ENCODE measurements at places on chromosomes 7 and 10. TPM values are rescaled to one million over a fixed set of nuclear protein-coding genes. Genes with fewer than 3 reads are reported as not detected.
A peak's percentile ranks its signal among the peaks of the same experiment; 100 is the strongest.

Gene FGFR2
- not detected for total RNA-seq

Gene SLC39A12
- total RNA-seq, result not detected

Gene CPA1
- not detected for total RNA-seq

Gene SGPL1
- total RNA-seq, result 98.9 TPM

Gene ACHE
- total RNA-seq, result not detected

Gene MUC12
- 1.5 TPM for total RNA-seq

DNA sequence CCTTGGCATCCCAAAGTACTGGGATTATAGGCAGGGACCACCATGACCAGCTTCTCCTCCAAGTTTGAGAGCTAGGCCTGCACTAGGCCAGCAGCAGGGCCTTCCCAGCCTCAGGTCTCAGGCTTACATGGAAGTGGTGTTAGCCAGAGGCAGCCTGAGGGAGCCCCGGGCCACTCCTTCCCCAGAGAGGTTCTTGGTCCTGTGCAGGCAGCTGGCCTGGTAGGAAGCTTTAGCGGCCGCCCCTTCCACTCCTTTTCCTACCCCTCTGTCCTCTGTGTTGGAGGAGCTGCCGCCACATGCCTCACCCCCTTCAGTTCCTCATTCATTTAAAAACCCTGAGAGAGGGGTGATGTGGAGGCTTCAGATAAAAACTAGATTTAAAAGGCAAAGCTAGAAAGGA is 40.3 kb downstream of the TSPAN15 start:
- no peak overlapping the region for H3K27ac ChIP-seq
- no peaks in the 10 kb centered on the region for H3K4me1 ChIP-seq
- no peak for DNase-seq
- no peak overlapping the region for H3K4me3 ChIP-seq
- no peaks in the 10 kb centered on the region for H3K36me3 ChIP-seq

- H3K36me3 ChIP-seq, result no peaks in the 10 kb centered on the region
- H3K4me3 ChIP-seq, result peak overlapping the region; percentile 84
- no peak overlapping the region for H3K27ac ChIP-seq
- peak; percentile 70 for DNase-seq
- H3K27me3 ChIP-seq, result peaks cover 9% of the 10 kb centered on the region
These were observed 72.4 kb upstream of the LRRC4 start for GRCh38 chr7:128103498-128104107.

DNA sequence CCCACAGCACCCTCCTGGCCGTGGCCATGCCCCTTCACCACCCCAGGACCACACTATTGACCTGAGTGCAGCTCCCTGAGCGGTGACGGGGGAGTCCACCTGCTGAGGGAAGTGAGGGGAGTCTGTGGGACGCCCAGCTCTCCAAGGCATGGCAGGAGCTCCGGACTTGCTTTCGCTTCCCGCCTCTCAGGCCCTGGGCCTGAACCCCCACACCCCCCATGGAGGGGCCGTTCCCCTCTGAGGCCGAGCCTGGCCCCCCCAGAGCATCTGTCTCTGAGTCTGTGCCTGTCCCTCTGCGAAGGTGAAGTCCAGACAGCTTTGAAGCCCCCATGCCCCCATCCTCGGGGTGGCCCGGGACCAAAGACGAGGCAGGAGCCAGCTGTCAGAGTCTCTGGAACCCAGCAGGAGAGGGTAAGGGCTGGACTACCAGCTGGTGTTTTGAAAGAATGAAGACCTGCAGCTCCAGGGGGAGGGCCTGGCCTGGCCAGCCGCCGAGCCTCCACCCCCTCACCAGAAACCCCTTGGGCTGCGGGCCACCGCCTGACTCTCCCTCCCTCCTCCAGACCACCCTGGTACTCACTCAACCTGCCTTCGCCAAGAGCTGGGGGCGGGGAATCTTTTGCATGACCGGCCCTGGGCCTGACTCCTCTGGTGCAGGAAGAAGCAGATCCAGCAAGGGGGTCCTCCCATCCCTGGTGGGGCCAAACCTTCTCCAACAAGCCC is 114.0 kb downstream of the PDGFA start:
- H3K4me1 ChIP-seq, result no peaks in the 10 kb centered on the region
- no peaks in the 10 kb centered on the region for H3K36me3 ChIP-seq
- no peaks in the 10 kb centered on the region for H3K27me3 ChIP-seq

DNA sequence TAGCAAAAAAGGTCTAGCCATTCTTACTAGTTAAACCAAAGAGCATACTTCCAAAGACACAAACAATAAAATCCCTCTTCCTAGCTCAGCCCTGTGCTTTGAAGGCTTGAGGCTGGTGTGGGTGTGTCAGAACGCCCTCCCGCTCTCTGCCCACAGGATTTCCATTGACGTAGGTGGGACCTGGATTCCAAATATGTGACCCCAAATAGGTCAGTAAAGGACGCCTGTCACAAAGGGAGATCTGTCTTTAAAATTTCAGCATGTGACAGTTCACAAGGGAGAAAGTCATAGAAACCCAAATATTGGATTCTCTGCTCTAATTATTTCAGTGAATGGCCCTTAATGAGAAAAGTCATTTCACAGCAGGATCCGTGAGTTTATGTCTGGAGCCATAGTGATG is 39.9 kb upstream of the LYZL1 start:
- no peak overlapping the region for H3K4me3 ChIP-seq
- H3K4me1 ChIP-seq, result no peaks in the 10 kb centered on the region
- DNase-seq, result no peak
- H3K27me3 ChIP-seq, result peaks cover 2% of the 10 kb centered on the region
- no peaks in the 10 kb centered on the region for H3K36me3 ChIP-seq
- H3K27ac ChIP-seq, result no peak overlapping the region

DNA sequence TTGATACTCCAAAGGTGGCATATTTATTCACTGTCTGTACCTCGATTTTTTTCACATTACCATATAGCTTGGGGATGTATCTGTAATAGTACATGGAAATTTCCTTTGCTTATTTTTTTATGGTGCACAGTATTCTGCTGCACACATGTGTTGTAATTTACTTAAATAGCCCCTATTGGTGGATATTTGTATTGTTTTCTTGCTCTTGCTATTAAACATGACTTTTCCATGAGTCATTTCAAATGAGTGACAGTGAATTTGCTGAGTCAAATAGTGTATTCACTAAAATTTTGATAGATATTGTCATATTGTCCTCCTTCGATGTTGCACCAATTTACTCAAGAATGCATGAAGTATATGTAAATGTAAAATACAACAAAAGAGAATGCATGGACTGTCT is 122.7 kb upstream of the STEAP4 start:
- H3K4me1 ChIP-seq, result no peaks in the 10 kb centered on the region
- no peak overlapping the region for H3K27ac ChIP-seq
- no peaks in the 10 kb centered on the region for H3K36me3 ChIP-seq
- DNase-seq, result no peak

DNA sequence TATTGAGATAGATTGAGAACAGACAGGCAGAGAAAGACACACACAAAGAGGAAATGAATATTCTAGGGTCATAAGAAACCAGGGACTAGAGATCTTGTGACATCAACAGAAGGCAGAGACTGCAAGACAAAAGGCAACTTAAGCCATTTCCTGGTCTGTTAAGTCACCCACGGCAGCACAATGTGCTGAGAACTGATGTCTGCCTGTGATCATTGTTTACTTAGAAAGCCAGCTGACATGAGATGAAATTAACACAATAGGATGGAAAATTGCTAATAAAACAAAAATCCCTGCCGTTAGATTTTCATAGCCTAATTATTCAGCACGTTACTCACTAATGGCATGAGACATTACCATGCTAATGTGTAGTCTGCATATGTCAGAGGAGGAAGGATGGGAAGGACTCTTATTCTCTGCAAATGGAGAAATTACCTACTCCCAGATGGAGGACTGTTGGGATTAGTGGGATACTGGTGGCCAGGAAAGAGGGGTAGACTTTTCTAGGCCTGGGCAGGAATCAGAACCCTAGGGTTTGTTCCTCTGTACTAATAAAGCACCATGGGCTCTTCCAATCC is 191.3 kb upstream of the PODXL start:
- H3K27ac ChIP-seq, result no peak overlapping the region
- no peaks in the 10 kb centered on the region for H3K4me1 ChIP-seq
- H3K36me3 ChIP-seq, result no peaks in the 10 kb centered on the region
- no peak for DNase-seq
- no peak overlapping the region for H3K4me3 ChIP-seq

DNA sequence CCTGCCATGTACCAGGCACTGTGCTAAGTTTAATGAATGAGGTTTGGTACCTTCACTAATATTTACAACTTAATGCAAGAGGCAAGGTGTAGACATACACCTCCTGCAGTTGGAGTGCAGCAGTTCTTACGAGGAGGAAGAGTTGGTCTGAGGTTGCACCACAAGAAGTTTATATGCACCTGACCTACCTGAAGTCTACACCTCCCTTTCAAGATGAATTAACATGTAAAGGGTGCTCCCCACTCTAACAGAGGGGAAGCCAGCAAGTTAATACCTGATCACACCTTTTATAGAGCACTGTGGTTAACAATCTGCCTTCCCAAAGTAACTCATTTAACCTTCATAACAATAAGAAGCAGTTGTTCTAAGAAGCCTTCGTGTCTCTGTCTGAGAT is 120.0 kb downstream of the LYZL1 start:
- H3K36me3 ChIP-seq, result no peaks in the 10 kb centered on the region
- H3K4me3 ChIP-seq, result peak overlapping the region; percentile 98
- no peak for DNase-seq
- H3K27me3 ChIP-seq, result no peaks in the 10 kb centered on the region
- peak overlapping the region; percentile 89 for H3K27ac ChIP-seq
- H3K4me1 ChIP-seq, result peaks cover 23% of the 10 kb centered on the region

Measured in activated CD4-positive, alpha-beta T cell treated with anti-CD3 and anti-CD28 coated beads, Interleukin-2, amount 10 ng/mL, durations not matched to agents 24 days and 14 days (primary cell).